ENCODE measurements at places on chromosomes 5 and 9.

- no peak for DNase-seq
Observed at GRCh38 chr5:112983363-112983762, 6.8 kb downstream of the DCP2 start.

- DNase-seq: no peak
Observed at GRCh38 chr5:8721536-8721935, 824.3 kb downstream of the SEMA5A start.

DNA sequence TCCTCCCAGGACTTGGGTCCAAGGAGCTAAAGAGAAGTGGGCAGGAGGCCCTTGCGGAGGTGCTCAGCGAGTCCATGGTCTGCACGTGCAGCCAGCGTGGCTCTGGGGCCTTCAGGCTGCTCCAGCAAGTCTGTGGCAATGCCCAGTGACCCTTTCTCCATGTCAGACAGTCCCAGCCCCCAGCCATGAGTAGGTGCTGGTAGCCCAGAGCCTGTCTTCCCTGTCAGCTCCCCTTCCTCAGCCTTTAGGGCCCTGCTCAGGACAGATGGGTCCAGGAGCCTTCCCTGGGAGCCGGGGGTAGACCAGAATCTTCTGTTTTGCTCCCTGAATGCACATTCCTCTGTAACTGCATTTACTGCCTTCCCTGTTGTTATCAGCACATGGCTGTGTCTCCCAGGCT lies 147.2 kb upstream of the IRX2 start:
- DNase-seq: no peak

- DNase-seq: no peak
Observed at GRCh38 chr5:132812781-132813598, at the start of gene SOWAHA. TSS of gene SOWAHA (plus strand) at chr5:132813302. CDS start at chr5:132813622, 320 bp downstream.

DNA sequence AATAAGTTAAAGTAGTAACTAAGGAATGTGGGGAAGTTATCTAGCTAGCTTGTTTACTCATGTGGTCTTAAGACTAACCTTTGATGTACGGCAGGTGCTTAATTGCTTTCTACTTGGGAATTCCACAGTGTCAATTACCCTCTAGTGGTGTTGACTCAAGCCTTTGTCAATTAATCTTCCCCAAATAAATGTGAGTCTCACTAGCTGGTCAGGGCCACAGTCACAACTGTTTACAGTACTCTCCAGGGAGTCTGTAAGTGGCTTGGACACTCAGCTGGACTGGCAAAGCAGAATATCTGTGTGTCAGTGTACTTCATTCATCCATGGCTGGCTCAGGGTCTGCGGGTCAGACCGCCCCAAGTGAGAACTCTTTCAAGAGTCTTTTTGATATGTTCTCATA lies 30.8 kb downstream of the SMIM3 start:
- no peak for DNase-seq

GRCh38 chr9:13939701-13940490 lies 374.0 kb downstream of the NFIB start:
- DNase-seq: no peak

GRCh38 chr5:160660132-160660531 lies 191.9 kb downstream of the ATP10B start:
- DNase-seq: no peak

DNA sequence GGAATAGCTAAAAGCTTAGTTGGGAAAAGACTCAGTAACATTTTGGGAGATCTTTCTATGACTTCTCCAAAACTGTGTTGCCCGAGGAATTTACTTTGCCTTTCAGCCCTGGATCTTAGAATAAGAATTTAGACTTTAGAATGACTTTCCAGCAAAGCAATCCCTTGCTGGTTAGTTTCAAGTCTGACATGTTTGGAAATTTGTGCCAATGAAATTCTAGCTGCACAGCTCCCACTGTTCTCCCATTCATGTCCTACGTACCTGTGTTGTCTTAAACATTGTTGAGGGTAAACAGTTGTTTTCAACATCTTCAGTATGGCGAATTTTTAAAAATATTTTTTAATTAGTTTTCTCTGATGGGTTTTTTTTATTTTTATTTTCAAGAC lies 111.4 kb downstream of the CCDC192 start:
- no peak for DNase-seq

DNA sequence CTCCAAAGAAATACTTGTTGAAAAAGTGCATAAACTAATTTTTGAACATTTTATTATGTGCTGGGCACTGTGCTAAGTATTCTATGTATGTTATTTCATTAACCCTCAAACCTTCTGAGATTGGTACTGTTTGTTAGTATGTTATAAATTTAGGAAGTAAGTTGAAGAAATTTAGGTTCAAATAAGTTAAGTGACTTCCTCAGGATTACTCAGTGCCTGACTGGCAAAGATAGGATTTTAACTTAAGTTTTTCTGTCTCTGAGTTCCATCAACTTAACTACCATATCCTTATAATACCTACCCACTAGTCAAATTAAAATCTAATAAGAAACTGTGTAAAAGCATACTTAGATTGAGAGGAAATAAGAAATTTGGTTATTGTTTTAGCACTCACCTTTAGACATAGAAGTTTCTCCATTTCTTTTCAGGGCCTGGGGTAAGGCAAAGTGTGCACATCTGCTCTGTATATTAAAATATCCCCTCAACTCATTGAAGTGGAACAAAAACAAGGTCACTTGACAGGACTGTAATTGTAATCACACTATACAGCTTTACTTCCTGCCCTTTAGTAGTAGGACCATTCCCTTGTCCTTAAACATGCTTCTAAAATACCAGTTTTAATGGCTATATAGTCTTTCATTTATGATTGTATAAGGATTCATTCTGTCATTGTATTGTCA lies 15.2 kb downstream of the TGFBR1 start:
- DNase-seq: no peak

- DNase-seq: no peak
Observed at GRCh38 chr9:89844535-89844934, 239.7 kb downstream of the GADD45G start.

GRCh38 chr9:99270491-99270890 lies 48.4 kb downstream of the SEC61B start:
- no peak for DNase-seq

DNA sequence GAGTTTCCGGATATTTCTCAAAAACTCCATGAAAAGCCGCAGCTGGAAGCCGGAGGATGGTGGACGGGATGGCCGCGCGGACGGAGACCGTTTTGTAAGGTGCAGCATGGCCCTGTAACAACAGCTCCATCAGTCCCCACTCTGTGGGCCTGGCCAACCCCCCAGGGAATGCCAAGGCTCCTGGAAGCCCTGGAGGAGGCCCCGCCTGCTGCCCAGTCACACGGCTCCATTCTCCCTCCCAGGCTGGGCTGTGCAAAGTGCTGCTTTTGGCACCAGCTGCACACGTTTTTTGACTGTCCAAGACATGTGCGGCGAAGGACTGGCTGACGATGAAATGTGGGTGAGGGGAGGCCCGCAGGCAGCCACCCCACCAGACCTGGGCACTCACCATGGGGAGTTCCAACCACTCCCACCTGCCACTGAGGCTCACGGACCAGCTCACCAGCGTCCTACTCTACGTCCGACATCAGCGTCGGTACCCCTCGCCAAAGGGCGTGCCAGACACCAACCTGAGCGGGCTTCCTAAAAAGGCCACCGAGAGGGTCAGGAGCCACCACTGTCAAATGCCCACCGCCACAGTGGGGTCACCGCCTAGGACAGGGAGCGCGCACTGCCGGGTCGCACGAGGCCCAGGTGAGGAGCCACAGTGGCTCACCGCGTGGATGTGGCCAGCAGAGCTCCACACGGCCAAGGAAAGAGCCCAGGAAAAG lies 27.3 kb downstream of the PNPLA7 start:
- no peak for DNase-seq

DNA sequence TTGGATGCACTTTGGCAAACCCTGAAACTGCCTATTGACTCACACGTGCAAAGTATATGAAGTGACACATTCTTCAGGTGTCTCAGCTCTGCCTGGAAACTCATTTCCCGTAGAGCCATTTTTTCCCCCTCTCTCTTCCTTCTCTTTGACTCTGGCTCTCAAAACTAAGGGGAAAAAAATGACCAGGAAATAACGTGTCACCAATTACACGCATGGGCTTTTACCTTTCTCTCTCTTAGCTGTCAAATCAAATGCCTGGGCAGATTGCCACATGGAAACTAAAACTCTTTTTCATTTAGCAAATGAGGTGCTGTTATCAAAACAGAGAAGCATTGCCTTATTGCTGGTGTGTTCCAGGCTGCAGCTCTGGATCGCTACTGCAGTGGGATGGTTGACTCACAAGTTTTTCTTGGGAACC lies 18.3 kb upstream of the IFNK start:
- DNase-seq: no peak

DNA sequence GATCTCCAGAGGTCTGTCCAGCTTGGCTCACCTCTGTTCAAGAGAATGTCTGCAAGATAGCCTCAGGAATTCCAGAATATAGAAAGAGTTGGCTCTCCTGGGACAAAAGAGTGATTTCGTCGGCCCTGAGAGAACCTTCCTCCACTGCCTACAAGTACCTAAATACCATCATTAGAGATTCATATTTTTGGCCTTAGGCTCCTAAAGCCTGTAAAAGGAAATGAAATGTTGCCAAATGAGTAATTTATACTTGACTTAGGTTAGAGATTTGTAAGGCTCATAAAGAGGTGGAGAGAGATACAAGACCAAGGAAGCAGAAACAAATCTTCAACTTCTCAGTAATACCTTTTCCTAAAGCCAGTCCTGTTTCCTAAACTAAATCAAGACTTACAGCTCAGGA lies 146.2 kb downstream of the CCDC192 start:
- DNase-seq: no peak

DNA sequence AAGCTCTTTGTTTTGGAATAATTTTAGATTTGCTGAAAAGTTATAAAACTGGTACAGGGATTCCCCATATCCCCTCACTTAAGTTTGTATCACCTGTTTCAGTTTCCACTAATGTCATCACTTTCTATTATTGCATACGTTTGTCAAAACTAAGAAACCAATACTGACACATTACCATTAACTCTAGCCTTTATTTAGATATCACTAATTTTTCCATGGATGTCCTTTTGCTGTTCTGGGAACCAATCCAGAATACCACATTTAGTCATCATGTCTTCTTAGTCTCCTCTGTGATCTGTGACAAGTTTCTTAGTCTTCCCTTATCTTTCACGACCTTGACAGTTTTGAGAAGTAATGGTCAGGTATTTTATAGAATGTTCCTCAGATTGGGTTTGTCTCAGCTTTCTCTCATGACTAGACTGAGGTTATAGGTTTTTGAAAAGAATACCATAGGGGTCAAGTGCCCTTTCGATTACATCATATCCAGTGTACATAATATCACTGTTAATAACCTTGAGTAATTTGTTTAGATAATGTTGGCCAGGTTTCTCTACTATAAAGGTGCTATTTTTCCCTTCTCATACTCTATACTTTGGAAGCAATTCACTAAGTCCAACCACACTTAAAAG lies 51.9 kb upstream of the NMUR2 start:
- DNase-seq: no peak

GRCh38 chr5:106876298-106876622 lies 794.5 kb downstream of the EFNA5 start:
- no peak for DNase-seq

DNA sequence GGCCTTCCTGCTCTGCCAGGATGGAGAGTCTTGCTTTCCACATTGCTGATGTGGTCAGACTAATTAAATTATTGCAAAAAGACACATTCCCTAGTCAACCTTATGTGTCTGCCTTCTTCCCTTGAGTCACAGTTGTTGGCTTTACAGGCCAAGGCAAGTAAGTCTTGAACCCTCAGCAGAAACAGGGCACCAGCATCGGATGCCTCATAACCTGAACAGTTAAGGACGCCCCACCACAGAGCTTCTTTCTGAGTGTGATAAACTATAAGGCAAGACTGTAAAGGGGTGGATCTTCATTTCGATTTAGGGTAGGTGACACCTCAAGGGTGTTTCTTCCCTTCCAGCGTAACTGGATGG lies 670 bp upstream of the KIF2A start:
- DNase-seq: peak; percentile 14

GRCh38 chr5:64384765-64385164 lies 121.0 kb upstream of the RGS7BP start:
- peak; percentile 1 for DNase-seq

DNA sequence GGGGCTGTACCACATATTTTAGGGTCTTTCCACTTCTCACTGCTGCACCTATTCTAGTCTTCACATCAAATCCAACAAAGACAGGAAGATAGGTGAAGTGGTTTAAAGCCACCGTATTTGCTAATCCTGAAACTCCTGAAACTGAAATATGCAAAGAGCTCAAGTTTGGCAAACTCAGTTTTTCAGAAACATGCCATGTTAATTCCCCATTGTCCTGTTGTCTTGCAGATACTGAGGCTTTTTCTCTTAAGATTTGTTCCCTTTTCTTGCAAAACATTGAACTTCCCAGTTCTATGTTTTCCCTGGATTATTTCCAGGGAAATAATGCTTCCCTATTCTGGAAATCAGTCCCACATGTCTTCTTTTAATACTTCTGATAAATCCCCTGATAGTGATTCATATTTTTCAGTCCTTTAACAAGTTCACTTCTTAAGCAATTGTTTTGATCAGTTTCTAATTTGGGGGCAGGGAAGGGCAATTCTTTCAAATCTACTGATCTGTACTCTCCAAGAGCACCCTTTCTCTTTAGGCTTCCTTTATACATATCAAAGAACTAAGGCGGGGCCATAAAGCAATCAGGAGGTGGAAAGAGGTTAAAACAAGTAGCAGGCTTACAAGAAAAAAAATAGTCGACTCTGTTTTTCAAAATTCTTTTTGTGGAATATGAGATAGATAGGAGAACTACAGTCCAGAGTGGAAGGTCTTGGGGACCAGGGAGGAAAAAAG lies 648.5 kb downstream of the BNC2 start:
- no peak for DNase-seq

- no peak for DNase-seq
Observed at GRCh38 chr5:100772006-100772405, 131.1 kb downstream of the ST8SIA4 start.

GRCh38 chr5:143695941-143696340 lies 116.0 kb upstream of the HMHB1 start:
- DNase-seq: no peak

- peak; percentile 68 for DNase-seq
Observed at GRCh38 chr5:83035373-83036100, 41.7 kb downstream of the TMEM167A start.

GRCh38 chr5:26807231-26808199 lies 230.9 kb downstream of the CDH9 start:
- DNase-seq: no peak
